HFFc6 (cell line): ENCODE measurements at places on chromosomes 12 and 14. TPM values are rescaled to one million over a fixed set of nuclear protein-coding genes. Genes with fewer than 3 reads are reported as not detected.

- no peaks in the 10 kb centered on the region; the same call in 1 of the 2 replicates for H3K27me3 ChIP-seq
- H3K4me3 ChIP-seq, result peak overlapping the region; percentile 84
- DNase-seq, result peak; percentile 74
- H3K4me1 ChIP-seq, result peaks cover 57% of the 10 kb centered on the region
Measured at GRCh38 chr14:50342221-50343078, 30.3 kb downstream of the DMAC2L start.

GRCh38 chr12:71057330-71057729 lies 100.5 kb downstream of the TSPAN8 start:
- no peaks in the 10 kb centered on the region for H3K4me1 ChIP-seq
- no peak for DNase-seq
- H3K36me3 ChIP-seq, result peaks cover 1% of the 10 kb centered on the region; the same call in 1 of the 2 replicates

DNA sequence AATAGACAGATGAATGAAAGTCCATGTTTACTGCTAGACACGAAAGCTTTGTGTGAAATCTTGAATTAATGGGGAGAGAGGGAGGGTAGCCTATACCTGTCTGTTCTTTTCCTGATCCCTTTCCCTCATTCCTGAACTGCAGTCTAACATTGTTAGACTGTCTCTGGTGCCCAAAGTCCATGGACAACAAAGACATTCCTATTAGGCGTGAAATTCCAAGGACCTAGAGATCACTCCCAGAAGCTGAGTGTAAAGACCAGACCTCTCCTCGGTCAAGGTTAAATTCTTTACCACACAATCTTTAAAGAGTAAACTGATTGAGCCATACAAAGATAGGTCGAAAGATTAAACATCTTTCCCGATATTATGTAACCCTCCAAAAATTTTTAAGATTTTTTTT lies 270.7 kb upstream of the GARIN2 start:
- no peak for DNase-seq
- H3K4me1 ChIP-seq, result peaks cover 28% of the 10 kb centered on the region
- no peak overlapping the region for H3K27ac ChIP-seq
- no peak overlapping the region for H3K4me3 ChIP-seq
- H3K36me3 ChIP-seq, result peaks cover 9% of the 10 kb centered on the region

DNA sequence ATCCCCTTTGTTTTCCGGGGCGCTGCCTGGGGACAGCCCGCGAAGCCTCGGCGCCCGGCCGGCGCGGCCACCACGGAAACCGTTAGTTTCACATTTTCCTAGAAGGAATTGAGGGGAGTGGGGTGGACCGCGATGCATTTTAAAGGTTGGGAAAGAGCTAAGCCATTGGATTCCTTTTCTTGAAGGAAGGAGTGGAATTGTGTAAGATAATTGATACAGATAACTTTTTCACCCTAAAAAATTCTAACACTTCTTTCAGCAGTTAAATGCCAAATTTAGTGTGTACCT lies 137.1 kb downstream of the MON2 start:
- DNase-seq, result no peak
- peaks cover 4% of the 10 kb centered on the region; the same call in 1 of the 2 replicates for H3K27me3 ChIP-seq
- H3K4me1 ChIP-seq, result peaks cover 60% of the 10 kb centered on the region
- H3K36me3 ChIP-seq, result peaks cover 27% of the 10 kb centered on the region
- peak overlapping the region; percentile 97 for H3K4me3 ChIP-seq

DNA sequence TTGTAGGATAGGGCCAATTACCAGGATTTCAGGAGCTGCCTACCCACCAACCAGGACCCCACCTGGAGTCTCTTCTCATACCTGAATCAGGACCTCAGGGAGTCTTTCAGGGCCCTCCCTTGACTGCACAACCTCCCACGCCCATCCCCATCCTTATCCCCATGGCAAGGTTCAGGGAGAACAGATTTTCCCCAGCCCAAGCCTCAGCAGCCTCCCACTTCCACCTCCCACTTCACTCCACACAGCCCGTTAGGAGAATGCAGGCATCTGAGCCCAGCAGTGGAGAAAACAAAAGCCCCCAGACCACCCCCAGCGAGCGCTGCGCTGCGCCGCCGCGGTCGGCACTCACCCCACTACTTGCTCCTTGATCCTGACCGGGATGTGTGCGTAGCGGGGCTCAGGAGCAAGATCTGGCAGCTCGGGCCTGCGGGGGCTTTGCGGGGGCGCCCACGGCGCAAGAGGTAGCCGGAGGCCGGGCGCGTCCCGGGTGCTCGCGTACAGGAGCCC lies 1.4 kb downstream of the B4GALNT1 start:
- H3K27me3 ChIP-seq, result peaks cover 10% of the 10 kb centered on the region
- peak overlapping the region; percentile 69; the same call in 1 of the 2 replicates for H3K4me3 ChIP-seq

DNA sequence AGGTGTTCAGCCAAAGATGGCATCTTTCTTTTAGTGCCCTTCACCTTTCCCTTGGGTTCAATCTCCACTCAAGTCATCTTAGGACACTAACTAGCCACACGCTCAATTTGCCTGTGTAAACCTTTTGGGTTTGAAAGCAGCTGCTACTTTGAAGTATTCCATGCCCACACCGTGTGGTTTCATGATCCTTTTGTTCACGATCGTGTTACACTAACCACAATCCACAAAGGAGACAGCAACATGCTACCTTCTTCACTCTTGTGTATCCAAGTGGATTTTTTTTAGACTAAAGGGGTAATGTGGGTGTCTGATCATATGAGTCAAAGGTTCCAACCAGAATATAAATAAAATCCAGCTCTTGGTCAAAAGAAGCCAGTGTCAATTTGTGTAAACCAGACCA lies 122.7 kb upstream of the FAR2 start:
- no peaks in the 10 kb centered on the region for H3K4me1 ChIP-seq
- H3K36me3 ChIP-seq, result no peaks in the 10 kb centered on the region
- no peak overlapping the region for H3K27ac ChIP-seq
- H3K27me3 ChIP-seq, result no peaks in the 10 kb centered on the region
- no peak for DNase-seq

DNA sequence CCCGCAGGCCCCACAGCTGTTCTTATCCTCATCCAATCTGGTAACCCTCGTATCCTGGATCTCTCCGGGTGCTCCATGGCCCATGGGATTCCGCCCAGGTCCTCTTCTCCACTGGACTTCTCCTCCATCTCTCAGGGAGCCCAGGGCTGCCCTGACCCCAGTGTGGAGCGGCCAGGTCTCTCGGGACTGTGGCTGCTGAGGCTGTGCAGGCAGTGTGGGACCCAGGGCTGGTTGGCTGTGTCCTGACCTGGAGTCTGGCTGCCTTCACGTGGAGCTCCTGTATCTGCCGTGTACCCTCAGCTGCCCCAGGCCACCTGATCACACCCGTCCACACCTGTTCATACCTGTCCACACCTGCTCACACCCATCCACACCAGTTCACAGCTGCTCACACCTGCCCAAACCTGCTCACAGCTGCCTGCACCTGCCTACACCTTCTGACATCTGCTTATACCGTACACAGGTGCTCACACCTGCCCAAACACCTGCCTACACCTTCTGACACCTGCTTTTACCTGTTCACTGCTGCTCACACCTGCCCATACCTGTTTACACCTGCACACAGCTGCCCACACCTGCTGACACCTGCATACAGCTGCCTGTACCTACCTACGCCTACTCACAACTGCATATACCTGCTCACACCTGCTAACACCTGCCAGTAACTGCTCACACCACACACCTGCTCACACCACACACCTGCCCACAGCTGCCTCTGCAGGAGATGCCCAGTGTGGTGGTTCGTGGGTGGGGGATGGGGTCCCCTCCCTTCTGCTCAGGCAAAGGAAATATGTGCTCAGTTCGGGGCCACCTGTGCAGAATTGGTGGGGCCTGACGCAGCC lies 92.2 kb downstream of the GALNT9 start:
- peaks cover 3% of the 10 kb centered on the region; the same call in 1 of the 2 replicates for H3K36me3 ChIP-seq
- H3K4me3 ChIP-seq, result no peak overlapping the region
- peaks cover 1% of the 10 kb centered on the region; the same call in 1 of the 2 replicates for H3K27me3 ChIP-seq
- H3K4me1 ChIP-seq, result no peaks in the 10 kb centered on the region
- DNase-seq, result no peak

GRCh38 chr12:117809509-117809908 lies 159.3 kb downstream of the KSR2 start:
- DNase-seq, result no peak
- H3K4me3 ChIP-seq, result no peak overlapping the region
- H3K4me1 ChIP-seq, result no peaks in the 10 kb centered on the region
- H3K27me3 ChIP-seq, result peaks cover 5% of the 10 kb centered on the region
- H3K27ac ChIP-seq, result no peak overlapping the region

DNA sequence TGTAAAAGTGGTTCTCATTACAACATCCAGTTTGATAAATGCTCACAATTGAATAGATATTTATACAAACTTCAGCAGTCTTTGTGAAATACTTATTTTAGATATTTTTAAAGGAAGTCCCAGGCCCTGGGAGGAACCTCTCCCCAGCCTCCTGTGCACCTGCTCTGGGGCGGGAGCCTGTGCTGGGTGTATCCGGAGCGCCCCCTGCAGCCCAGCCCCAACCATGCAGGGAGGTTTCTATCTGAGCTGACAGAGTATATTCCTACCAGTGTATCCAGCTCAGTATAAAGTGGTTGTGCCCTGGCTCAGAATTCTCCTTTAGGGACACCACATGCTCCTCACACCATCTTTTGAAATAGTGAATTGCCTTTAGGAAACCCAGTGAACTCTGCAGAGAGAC lies 851.8 kb downstream of the TMEM121 start:
- no peaks in the 10 kb centered on the region; the same call in 1 of the 2 replicates for H3K36me3 ChIP-seq
- no peak overlapping the region for H3K27ac ChIP-seq
- no peaks in the 10 kb centered on the region for H3K4me1 ChIP-seq
- DNase-seq, result no peak

DNA sequence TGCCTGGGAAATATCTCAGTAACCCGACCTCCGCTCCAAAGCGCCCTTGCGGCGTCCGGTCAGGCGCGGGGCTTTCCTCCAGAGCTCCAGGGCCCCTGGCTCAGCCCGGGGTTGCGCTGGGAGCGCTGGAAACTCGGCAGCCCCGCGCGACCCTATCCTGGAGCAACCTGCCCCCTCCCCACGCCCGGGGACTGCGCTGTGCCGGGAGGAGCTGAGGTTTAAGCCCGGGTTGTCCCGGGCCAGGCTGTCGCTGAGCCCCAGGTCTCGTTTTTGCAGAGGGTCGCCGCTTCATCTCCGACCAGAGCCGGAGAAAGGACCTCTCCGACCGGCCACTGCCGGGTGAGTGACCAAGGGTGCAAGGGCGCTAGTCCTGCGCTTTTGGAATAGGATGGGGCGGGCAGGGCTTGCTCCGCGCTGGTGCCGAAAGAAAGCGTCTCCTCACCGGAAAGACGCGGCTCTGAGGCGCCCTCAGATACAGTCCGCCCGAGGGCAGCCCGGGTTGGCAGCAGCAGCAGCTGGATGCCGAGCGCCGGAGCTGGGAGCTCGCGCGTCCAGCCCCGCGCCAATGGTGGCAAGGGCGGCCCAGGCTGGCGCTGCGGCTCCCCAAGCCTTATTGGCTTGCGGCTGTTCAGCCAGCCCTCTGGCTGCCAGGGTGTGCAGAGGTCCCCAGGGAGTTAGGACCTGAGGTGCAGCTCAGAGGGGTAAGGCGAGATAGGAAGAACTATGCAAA lies 1.5 kb downstream of the SPX start:
- no peaks in the 10 kb centered on the region for H3K4me1 ChIP-seq
- peak overlapping the region; percentile 64 for H3K4me3 ChIP-seq
- peaks cover 11% of the 10 kb centered on the region for H3K27me3 ChIP-seq
- H3K27ac ChIP-seq, result no peak overlapping the region
- peak; percentile 22 for DNase-seq

GRCh38 chr14:88856786-88857366 lies 32.4 kb downstream of the TTC8 start:
- H3K27ac ChIP-seq, result peak overlapping the region; percentile 80
- peak; percentile 75 for DNase-seq
- peaks cover 54% of the 10 kb centered on the region for H3K36me3 ChIP-seq
- H3K4me1 ChIP-seq, result peaks cover 46% of the 10 kb centered on the region
- no peaks in the 10 kb centered on the region; the same call in 1 of the 2 replicates for H3K27me3 ChIP-seq

DNA sequence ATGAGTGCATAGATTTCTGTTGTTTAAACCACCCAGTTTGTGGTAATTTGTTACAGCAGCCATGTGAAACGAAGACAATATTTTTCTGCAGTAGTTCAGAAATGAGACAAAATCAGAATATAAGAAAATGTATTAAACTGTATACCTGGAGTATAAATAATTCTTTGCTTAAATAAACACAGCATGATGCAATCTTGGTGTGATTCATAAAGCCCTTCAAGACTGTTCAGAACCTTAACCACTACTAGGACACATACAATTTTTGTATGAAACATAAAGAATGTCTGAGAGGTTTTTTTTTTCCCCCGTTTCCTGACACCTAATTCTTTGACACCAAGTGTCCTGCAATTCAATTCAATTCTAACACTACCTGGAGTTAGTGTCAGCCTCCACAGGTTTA lies 10.5 kb downstream of the C12orf75 start:
- no peak for DNase-seq
- no peaks in the 10 kb centered on the region; the same call in none of the 2 replicates for H3K27me3 ChIP-seq

DNA sequence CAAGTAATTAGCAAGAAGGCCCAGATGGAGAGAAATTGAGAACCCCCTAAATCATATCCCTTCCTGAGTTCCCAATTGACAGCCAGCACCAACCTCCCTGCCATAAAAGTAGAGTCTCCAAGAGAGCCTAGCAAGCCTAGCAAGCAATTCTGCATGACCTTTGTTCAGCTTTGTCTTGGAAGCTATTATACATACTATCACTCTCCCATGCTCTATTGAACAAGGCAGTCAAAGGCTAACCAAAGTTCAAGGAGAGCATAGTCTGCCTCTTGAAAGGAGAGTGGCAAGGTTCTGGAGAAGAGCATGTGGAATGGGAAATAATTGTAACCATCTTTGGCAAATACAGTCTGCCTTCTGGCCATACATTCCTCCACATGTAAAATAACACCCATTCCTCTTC lies 7.8 kb downstream of the ACOT4 start:
- H3K36me3 ChIP-seq, result no peaks in the 10 kb centered on the region
- no peak overlapping the region for H3K4me3 ChIP-seq
- H3K27me3 ChIP-seq, result peaks cover 10% of the 10 kb centered on the region; the same call in 1 of the 2 replicates

GRCh38 chr14:104253901-104254353 lies 115.5 kb downstream of the KIF26A start:
- no peak overlapping the region for H3K27ac ChIP-seq
- peaks cover 5% of the 10 kb centered on the region for H3K36me3 ChIP-seq
- no peak for DNase-seq

Gene OR4K1
- not detected in 3 replicates for total RNA-seq

Gene HOXC12
- total RNA-seq, result not detected in 3 replicates

Gene OR6C2
- not detected in 3 replicates for total RNA-seq

- H3K27ac ChIP-seq, result no peak overlapping the region
- no peaks in the 10 kb centered on the region for H3K36me3 ChIP-seq
- H3K4me3 ChIP-seq, result no peak overlapping the region
- H3K4me1 ChIP-seq, result no peaks in the 10 kb centered on the region
- peaks cover 1% of the 10 kb centered on the region for H3K27me3 ChIP-seq
Measured at GRCh38 chr12:77388445-77389265, 323.3 kb upstream of the E2F7 start.

- peaks cover 16% of the 10 kb centered on the region for H3K4me1 ChIP-seq
- DNase-seq, result no peak
- H3K27ac ChIP-seq, result no peak overlapping the region
- H3K36me3 ChIP-seq, result no peaks in the 10 kb centered on the region; the same call in 1 of the 2 replicates
- H3K27me3 ChIP-seq, result peaks cover 23% of the 10 kb centered on the region
Measured at GRCh38 chr14:73230051-73230450, 7.3 kb upstream of the PAPLN start.
